Caki2 (cell line): ENCODE measurements at places on chromosomes 5 and 9. TPM values are rescaled to one million over a fixed set of nuclear protein-coding genes. Genes with fewer than 3 reads are reported as not detected.

GRCh38 chr9:17476401-17476800 is 102.5 kb upstream of the SH3GL2 start:
- DNase-seq: no peak

DNA sequence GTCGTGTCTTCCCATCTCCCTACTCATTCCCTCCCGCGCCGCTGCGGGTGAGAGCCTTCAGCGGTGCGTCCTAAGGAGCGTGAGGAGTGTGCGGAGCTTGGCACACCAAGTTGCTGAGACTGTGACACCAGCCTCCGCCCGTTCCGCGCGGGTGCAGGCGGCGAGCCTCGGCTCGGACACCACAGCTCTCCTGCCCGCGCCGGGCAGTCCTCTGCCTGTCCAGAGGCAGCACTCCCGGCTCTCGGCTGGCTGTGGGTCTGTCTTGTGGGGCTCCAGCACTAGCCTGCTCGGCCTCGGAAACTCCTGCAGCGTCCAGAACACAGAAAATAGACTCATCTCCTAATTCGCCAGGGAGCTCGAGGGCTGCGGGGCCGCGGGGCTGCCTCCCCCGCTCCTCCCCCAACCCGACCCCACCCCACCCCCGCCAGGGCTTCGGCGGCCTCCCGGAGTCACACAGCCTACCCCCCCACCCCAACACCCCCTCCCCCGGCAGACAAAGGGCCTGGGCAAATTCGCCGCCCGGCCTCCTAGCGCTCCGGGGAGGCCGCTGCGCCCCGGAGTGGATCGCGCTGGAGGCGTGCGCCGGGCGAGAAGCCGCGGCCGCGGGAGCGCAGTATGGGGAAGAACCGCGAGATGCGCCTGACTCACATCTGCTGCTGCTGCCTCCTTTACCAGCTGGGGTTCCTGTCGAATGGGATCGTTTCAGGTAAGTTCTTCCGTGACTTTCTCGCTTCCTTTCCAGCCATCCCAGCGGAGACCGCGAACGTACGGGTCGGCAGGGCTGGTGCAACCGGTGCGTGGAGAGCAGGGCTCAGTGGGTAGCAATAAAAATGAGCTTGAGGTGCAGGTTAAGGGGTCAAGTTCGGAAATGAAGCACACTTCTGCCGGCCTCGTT is at the start of gene ADAMTS19:
Gene ADAMTS19 (plus strand): TSS at position 522 of the 895 bp plus-strand sequence. CDS start 94 bp downstream, at position 616.
- DNase-seq: peak; percentile 11

- DNase-seq: peak; percentile 54
Observed at GRCh38 chr9:35905051-35905781, 786 bp upstream of the HRCT1 start.

DNA sequence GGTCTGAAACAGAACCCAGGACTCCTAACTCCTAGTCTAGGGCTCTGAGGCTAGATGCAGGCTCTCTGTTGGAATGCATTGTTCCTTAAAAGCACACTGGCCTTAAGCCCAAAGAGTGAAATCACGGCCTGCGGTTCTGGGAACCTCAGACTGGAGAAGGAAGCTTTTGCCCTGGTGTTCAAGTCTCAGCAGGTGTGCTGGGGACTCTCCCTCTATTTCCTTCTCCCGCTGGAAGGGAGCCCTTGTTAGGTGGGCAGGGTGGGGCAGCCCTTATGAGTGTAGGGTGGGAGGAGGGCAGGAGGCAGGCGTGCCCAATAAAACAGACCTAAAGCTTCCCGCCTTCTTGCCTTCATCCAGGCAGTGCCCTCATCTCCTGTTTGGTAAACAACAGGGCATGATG is 1.8 kb upstream of the PPARGC1B start:
- DNase-seq: no peak

- no peak for DNase-seq
Observed at GRCh38 chr5:10685115-10685521, 75.9 kb downstream of the DAP start.

DNA sequence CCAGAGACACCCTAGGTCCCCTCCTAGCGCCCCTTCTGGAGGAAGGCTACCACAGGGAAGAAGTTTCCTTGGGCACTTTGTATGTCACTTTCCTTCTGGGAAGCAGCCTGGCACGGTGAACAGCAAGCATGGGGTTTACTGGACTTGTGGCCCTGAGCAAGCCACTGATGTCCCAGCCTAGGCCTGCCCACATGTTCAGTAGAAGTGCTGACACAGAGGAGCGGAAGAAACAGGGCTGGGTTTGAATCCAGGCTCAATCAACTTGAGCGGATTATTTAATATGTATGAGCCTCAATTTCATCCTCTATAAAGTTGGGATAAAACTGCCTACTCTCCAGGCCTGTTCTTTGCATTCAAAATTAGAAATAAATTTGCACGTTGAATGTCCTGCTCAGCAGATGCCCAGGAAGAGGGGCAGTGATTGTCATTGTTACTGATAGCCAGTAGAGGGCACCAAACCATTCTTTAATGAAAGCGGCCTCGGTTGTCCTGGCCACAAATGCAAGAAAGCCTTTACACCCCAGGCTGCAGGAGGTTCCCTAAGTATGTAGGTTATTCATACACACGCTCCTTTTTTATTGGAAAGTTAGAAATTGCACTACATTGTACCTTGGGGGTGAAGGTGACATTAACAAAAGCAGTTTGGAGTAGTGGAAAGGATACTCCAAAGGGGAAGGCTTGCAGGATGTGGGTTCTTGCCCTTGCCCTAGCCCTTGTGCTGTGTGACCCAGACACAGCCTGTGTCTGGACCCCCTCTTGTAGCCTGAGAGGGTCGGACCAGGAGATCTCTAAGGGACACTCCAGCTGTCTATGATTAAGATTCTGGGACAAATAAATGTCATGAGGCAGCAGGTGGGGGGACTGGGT is 13.4 kb upstream of the XPA start:
- DNase-seq: peak; percentile 64

Gene PLPP1
- 20.7 and 42.2 TPM in 2 replicates for total RNA-seq

GRCh38 chr5:19498852-19499251 is 489.1 kb downstream of the CDH18 start:
- DNase-seq: no peak

Gene WNK2
- 0.14 TPM in 1 of 2 replicates, not detected in the other for total RNA-seq

DNA sequence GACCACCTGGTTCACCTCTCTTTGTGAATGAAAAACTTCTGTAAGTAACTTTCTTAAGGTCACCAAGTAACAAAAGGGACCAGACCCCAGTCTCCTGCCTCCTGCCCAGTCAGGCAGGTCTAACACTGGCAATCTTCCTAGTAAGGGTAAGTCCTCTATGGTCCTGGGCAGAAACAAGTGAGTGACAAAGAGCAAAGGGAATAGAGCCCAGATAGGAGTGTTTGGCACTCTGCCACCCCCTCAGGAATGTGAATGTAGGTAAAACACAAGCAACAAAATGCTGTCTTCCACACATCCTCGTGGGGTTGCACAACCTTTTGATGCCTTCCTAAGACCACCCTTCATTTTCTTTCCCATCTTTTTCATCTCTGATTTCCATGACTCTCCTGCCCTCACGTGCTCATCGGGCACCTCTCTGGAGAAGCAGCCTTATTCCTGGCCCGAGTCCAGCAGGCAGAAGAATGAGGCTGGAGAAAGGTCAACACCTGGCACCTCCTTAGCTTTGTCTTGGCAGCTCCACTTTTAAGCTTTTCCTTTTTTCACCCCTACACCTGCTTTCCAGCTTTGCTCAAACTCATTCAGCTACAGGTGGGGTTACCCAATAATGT is 90.2 kb upstream of the LHFPL2 start:
- DNase-seq: no peak

Gene NTRK2
- 0.54 TPM in 1 of 2 replicates, not detected in the other for total RNA-seq

GRCh38 chr5:152349683-152350526 is 55.2 kb downstream of the NMUR2 start:
- peak; percentile 19 for DNase-seq

GRCh38 chr5:4065472-4066320 is 470.1 kb downstream of the IRX1 start:
- DNase-seq: no peak

Gene DMRT3
- not detected in 2 replicates for total RNA-seq

Gene LHX3
- total RNA-seq: not detected in 2 replicates

GRCh38 chr5:5372930-5373329 is 49.5 kb upstream of the ICE1 start:
- DNase-seq: no peak

DNA sequence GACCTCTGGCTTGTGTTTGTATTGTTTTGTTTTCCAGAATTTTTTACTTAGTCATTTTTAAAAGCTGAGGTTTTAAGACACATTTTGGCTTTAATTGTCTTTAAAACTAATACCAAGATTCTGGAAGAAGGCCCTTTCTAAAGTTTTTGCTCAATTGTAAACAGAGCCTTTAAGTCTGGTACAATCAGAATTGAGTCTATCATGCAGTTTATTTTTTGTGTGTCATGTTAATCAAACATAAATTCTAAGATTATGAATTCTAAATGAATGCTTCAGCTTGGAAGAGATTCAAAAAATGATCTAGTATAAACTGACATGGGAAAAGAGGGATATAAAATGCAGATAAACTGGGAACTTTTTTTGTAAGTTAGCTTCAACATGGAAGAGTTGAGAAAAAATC is 882.7 kb downstream of the TLE1 start:
- no peak for DNase-seq

Gene GPRIN1
- total RNA-seq: 30.1 and 36.8 TPM in 2 replicates

Gene COL23A1
- 1.2 and 1.9 TPM in 2 replicates for total RNA-seq

GRCh38 chr9:87233899-87234455 is 263.7 kb upstream of the DAPK1 start:
- no peak for DNase-seq

DNA sequence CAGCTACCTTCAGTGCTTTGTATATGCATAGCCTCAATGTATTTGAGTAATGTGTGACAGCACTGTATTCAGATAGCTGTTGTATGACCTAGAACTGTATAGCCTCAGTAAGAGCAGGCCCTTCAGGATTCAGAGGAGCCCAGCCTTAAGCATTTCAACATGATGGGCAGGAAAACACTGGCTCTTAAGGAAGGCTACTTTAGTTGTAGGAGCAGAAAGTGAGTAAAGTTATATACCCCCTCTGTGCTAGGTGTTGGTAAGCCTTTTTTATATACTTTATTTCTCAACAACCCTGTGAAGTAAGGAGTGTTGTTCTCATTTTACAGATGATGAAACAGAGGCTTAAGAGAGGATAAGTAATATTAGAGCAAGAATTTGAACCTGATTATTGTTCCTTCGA is 1.5 kb upstream of the GPR21 start:
- no peak for DNase-seq

GRCh38 chr5:107542831-107543231 is 127.9 kb downstream of the EFNA5 start:
- DNase-seq: no peak

GRCh38 chr9:135214054-135214640 is 126.7 kb downstream of the OLFM1 start:
- no peak for DNase-seq

Gene CDKN2A
- not detected in 2 replicates for total RNA-seq

DNA sequence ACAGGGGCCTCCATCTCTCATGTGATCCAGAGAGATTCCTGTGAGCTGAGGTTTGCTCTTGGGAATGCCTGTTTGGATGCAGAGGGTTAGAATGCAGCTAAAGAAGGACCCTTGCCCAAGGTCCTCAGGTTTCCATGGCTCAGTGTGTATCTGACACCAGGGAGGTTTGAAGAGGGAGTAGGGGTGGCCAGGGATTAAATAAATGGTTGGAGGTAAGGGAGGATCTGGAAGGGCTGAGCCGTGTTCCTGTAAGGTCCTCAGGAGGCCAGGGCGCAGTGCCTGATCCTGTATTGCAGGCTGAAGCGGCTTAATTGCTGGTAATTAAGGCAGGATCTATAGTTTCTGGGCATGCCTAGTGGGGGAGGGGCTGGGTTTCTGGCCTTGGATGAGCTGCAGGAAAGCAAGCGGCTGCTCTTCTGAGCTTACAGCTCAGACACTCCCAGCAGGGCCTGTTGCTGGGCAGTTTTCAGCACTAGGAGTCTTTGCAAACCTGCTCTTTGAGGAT is 41.5 kb upstream of the MAP1B start:
- no peak for DNase-seq

Gene CBY3
- total RNA-seq: not detected in 2 replicates

GRCh38 chr5:6088706-6089105 is 289.6 kb downstream of the MED10 start:
- DNase-seq: peak; percentile 59

DNA sequence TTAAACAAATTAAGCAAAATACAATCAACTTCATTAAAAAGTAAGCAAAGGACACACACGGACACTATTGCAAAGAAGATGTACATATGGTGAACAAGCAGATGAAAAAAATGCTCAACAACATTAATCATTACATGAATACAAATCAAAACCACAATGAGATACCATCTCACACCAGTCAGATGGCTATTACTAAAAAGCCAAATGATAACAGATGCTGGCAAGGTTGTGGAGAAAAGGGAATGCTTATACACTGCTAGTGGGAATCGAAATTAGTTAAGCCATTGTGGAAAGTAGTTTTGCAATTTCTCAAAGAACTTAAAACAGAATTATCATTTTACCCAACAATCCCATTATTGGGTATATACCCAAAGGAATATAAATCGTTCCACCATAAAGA is 636.2 kb upstream of the ST8SIA4 start:
- no peak for DNase-seq

DNA sequence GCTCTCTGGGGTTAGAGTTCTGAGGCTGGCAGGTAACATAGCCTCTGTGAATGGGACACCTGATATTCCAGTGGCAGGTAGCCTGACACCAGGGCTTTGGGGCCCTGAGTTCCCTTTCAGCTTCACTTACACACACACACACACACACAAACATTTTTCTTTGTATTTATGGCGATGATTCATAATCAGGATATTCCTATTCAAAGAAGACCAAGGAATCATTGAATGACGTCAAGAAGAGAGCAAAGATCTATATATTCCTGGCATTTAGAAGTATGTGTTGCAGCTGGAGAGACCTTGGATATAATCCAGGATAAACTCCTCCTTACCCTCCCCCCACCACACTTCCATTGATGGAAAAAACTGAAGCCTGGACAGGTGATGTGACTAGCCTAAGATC is 7.9 kb upstream of the ENTREP1 start:
- no peak for DNase-seq

- DNase-seq: no peak
Observed at GRCh38 chr9:8408575-8409190, 609.1 kb upstream of the DMAC1 start.

GRCh38 chr9:113933671-113934070 is 57.6 kb downstream of the ZNF618 start:
- DNase-seq: no peak

GRCh38 chr9:21811914-21812313 is 9.5 kb downstream of the MTAP start:
- DNase-seq: no peak

DNA sequence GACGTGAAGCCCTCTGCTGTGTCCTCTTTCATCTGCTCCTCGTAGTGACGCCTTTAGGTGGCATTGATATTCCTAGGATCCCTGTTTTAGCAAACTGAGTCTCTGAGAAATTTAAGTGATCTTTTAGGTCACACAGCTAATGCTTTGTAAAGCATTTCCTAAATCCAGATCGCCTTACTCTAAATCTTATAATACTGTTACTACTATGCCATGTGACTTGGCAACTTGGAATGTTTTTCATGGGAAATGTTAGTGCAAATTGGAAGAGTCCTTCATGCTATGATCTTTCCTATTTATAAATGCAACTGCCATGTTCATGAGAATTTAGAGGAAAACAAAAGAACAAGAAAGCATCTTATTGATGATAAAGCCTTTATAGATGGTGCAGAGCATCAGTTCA is 212.2 kb downstream of the TRIO start:
- DNase-seq: no peak

Gene NRG2
- total RNA-seq: 0.96 and 6.8 TPM in 2 replicates

Gene LMNB1
- total RNA-seq: 206 and 220 TPM in 2 replicates

GRCh38 chr5:74130155-74130897 is 504.3 kb downstream of the ARHGEF28 start:
- no peak for DNase-seq

Gene ARSI
- not detected in 2 replicates for total RNA-seq
